ENCODE measurements at places on chromosomes 1 and 21.

DNA sequence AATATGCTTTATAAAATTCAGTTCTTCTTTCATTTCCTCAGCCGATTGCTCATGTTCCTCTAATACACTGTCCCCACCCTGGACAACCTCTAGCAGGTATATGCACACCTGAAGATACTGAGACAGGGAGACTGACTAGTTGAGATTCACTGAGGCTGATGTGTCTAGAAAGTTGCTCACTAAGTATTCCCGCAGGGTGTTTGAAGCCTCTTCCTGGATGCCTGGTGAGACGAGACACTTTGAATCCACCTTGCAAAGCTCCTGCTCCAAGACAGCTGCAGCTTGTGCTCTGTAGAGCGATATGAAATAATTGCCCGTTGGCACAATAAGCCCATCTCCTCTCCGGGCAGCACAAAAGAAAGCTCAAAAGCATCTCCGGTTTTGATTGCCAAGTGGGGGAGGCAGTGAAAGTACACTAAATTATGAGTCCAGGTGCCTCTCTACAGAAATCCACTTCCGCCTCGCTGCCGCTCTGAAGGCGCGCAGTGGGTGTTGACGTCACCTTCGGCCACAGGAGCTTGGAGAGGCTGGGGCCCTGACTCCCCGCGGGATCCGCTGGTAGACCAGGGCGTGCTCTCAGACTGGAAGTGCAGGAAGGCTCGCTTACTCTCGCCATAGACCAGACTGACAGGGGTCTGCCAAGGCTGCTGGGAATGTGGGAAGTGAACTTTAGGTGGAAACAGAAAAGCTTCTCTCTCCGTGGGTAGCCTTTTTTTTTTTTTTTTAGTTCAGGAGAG is 46.3 kb downstream of the GPA33 start:
- DNase-seq: peak; percentile 83

DNA sequence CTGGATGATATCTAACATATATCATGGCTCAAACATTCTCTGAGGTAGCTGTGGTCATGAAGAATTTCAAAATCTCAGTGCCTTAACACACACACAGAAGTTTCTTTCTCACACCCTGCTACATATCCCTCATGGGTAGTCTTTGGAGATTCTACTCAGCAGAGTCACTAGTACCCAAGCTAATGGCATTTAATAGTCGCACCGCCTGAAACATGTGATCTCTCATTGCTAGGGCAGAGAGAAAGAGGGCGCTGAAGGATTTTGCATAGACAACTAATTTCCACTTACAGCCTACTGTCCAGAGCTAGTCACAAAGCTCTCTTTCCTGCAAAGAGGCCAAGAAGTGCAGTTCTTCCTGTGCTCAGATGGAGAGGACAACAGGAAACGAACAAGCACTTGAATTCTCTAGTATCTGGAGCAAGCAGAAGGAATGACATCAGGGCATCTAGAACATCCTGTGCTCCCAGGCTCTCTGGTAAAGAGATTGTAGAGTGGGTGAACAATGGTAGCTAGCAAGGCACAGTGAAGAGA is 183.4 kb upstream of the PTBP2 start:
- DNase-seq: no peak

GRCh38 chr1:190935925-190936324 is 458.3 kb upstream of the BRINP3 start:
- no peak for DNase-seq

DNA sequence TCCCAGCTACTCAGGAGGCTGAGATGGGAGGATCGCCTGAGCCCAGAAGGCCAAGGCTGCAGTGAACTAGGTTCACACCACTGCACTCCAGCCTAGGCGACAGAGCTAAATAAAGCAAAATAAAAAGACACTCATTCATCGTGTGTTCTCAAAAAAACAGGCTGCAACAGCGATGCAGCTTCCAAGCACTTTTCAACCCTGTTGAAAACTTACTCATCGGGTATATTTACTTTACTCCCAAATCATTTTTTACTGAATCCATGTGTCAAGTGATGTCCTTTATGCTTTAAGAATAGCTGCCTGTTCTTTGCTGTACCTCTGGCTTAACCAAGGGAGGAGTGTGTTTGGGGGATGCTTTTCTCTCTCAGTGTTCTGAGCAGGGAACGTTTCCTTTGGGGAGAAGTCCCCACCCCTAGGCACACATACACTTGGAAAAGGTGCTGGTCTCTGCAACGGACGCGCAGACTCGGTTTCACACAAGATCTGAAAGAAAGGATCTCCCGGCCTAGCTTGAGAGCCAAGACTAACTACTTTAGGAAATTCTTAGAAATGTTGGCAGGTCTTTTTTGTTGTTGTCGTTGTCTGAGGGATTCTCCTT is 1.4 kb downstream of the MAP1LC3C start:
- no peak for DNase-seq

GRCh38 chr1:89555550-89555949 is 30.9 kb downstream of the LRRC8B start:
- DNase-seq: no peak

DNA sequence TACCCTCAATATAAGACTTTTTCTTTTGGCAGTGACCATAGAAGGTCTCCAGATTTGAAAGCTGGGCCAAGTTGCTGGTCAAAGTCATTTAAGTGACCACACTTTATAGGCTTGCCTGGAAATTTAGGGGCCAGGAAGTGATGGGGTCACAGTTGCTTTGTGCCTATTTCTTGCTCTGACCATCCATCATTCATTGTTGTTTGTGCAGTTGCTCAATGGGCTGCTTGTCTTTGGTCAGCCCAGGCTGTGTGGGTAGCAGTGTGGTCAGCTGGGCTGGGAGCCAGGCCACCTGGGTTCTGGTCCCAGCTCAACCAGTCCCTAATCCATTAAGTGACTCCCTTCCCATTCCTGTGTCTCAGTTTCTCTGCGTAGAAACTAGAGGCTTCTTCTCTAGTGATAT is 2.1 kb upstream of the OTUD7B start:
- DNase-seq: no peak

GRCh38 chr21:45078877-45079281 is 4.5 kb downstream of the ADARB1 start:
- peak; percentile 68 for DNase-seq

DNA sequence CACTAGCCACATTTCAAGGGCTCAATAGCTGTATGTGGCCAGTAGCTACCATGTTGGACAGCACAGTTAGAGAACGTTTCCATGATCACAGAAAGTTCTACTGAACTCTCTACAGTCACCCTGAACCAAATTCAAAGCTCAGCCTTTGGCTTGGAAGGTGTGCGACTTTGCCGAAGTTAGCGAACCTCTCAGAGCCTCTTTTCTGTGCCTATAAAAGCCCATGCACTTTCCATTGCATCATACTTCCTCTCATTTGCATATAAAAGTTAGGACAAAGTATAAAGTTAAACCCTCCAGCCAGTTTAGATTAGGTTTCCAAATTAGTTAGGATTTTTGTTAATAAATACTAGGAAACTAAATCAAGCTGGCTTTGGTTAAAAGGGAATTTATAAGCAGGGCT is 4.7 kb upstream of the SLC1A7 start:
- DNase-seq: no peak

All from stimulated activated naive CD8-positive, alpha-beta T cell treated with anti-CD3 and anti-CD28 coated beads, Interleukin-15, amount 100 ng/mL, for 72 hours (primary cell).